ENCODE measurements at places on chromosomes 2 and 18. TPM values are rescaled to one million over a fixed set of nuclear protein-coding genes. Genes with fewer than 3 reads are reported as not detected.

Gene MFSD2B
- total RNA-seq: not detected

Gene MSGN1
- total RNA-seq: not detected

Gene TUBB8B
- total RNA-seq: not detected

Gene SGPP2
- total RNA-seq: 48.2 TPM

Gene PMAIP1
- 27.3 TPM for total RNA-seq

Gene CPO
- not detected for total RNA-seq

Gene ASB18
- total RNA-seq: not detected

Gene UGT1A8
- total RNA-seq: not detected

Gene SMAD4
- 93.0 TPM for total RNA-seq

Gene SERPINB7
- total RNA-seq: 214 TPM

Gene INHA
- 1.5 TPM for total RNA-seq

Gene DYNAP
- not detected for total RNA-seq

Gene NEB
- 7.7 TPM for total RNA-seq

Gene SKOR2
- not detected for total RNA-seq

Gene TRIB2
- 34.2 TPM for total RNA-seq

Gene TTC31
- 20.4 TPM for total RNA-seq

Gene SRD5A2
- not detected for total RNA-seq

Gene STRN
- total RNA-seq: 28.6 TPM

Gene TBR1
- not detected for total RNA-seq
